ENCODE measurements at places on chromosomes 13 and 19.

- DNase-seq: no peak
These were observed at the start of gene VAV1 for GRCh38 chr19:6772028-6772865. Gene VAV1, plus strand, starts transcription at chr19:6772708. Its CDS starts 100 bp downstream, at chr19:6772808.

DNA sequence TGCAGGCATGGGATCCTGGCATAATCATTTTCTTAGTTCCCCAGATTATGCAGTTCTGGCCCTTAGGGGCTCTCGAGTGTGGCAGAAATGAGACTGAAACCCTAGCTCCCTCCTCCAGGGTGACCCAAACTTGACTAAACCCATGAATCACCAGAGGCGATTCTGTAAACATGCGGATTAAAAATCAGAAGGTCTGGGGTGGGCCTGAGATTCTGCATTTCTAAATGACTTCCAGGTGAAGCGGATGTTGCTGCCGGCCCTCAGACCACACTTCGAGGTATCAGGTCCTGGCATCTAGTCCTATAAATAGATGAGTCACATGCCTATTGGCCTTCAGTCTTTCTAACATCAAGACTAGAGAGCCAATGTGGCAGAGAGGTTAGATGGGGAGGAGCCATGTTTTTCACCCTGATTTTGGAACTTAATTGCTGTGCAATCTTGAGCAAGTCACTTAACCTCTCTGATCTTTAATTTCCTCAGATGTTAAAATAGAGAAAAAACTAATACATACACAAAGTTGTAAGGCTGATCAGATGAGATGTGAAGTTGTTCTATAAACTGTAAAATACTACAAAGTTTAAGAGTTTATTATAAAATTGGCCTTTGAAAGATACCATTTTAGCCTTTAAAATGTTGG is 431.2 kb downstream of the FOXO1 start:
- no peak for DNase-seq

- DNase-seq: no peak
These were observed 388.1 kb upstream of the PRR20A start for GRCh38 chr13:56752636-56753035.

- no peak for DNase-seq
These were observed 12.7 kb downstream of the KLHL26 start for GRCh38 chr19:18649371-18650020.

GRCh38 chr19:10270180-10270615 is 722 bp upstream of the ICAM1 start:
- DNase-seq: no peak

All from urothelium cell line (cell line).